Tibial nerve (tissue), 4 donors: ENCODE measurements at places on chromosomes 4 and X. TPM values are rescaled to one million over a fixed set of nuclear protein-coding genes. Genes with fewer than 3 reads are reported as not detected.

DNA sequence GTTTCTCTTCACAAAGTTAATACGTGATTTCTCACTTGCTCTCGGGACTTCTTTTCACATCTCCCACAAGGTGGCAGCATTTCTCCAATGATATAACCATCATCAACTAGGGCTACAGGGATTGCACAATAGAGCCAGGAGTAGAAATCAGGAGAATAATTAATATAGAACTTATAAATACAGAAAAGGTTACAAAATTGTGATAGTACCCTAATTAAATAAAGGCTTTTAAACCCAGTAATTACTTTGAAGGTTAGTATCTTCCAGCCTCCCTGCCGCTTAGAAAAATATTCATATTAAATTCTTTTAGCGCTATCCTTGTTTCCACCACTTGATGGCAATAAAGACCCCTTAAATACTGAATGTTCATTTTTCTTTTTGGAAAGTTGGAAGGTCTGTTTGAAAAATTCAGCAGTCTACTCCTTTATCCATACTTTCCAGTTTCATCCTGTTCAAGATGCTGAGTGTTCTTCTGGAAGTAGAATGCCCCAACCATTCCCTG lies 65.8 kb downstream of the RASGEF1B start:
- no peaks in the 10 kb centered on the region for H3K27me3 ChIP-seq
- H3K4me1 ChIP-seq = no peaks in the 10 kb centered on the region
- no peak for DNase-seq

DNA sequence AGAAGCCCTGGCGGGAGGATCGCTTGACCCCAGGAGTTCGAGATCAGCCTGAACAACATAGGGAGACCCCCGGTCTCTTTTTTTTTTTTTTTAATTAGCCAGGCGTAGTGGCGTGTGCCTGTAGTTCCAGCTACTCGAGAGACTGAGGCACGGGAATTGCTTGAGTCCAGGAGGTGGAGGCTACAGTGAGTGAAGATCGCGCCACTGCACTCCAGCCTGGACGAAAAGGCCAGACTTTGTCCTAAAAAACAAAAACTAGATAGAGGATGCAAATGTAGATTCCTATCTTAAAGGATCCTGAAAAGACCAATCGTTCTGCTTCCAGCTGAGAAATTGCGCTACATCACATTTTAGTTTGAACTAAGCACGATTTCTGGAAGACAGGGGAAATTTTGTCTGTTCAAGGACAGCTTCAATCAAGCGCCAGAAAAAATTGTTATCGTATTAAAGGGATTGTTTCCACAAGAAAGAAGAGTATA lies 627 bp upstream of the HSD17B11 start:
- no peaks in the 10 kb centered on the region for H3K36me3 ChIP-seq
- no peak for DNase-seq
- H3K27ac ChIP-seq = peak overlapping the region; percentile 92

DNA sequence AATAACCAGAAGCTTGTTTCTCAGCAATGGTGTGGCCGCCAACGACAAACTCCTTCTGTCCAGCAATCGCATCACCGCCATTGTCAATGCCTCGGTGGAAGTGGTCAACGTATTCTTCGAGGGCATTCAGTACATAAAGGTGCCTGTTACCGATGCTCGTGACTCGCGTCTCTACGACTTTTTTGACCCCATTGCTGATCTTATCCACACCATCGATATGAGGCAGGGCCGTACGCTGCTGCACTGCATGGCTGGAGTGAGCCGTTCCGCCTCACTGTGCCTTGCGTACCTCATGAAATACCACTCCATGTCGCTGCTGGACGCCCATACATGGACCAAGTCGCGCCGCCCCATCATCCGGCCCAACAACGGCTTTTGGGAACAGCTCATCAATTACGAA lies 383 bp downstream of the DUSP21 start:
- no peak overlapping the region for H3K27ac ChIP-seq
- no peaks in the 10 kb centered on the region for H3K36me3 ChIP-seq
- H3K4me3 ChIP-seq = no peak overlapping the region
- DNase-seq = no peak
- H3K4me1 ChIP-seq = no peaks in the 10 kb centered on the region
- H3K27me3 ChIP-seq = no peaks in the 10 kb centered on the region

DNA sequence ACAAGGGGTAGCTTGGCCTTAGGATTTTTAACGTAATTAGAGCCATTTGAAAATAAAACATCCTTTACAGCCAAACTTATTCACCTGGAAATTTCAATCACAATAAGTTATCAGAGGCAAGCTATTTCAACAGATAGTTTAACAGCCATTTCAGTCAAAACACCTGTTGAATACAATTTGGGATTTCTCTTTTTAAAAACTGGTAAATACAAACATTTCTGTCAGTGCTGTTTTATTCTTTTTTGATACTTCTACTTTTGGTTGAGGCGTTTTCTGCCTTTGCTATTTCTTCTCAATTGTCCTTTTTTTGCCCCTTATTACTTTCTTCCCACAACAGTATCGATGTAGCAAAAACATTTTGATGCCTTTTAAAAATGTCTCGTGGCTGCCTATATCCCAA lies 2.1 kb upstream of the DACH2 start:
- no peaks in the 10 kb centered on the region for H3K36me3 ChIP-seq
- peaks cover 20% of the 10 kb centered on the region for H3K27me3 ChIP-seq
- DNase-seq = no peak
- no peak overlapping the region for H3K27ac ChIP-seq
- H3K4me3 ChIP-seq = no peak overlapping the region

DNA sequence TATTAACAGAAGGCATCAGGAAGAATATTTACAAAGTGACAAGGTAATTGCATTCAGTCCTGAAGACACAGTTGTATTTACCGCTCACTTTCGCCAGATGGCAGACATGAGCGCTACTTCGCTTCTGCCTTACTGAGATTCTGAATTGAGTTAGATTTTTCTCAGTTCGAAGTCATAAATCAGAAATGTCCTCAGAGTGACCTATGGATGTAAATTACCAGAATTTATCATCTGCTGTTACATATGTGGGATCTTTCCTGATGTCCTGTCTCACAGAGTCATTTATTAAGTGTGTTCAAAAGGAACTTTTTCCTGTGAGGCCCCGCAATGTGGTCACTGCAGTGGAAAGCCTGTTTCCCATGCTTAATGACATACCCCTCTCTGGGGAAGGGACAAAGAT lies 97.3 kb upstream of the DCLK2 start:
- H3K4me3 ChIP-seq = no peak overlapping the region
- no peaks in the 10 kb centered on the region for H3K36me3 ChIP-seq
- H3K4me1 ChIP-seq = no peaks in the 10 kb centered on the region
- H3K27ac ChIP-seq = no peak overlapping the region

INTS6L gene
- total RNA-seq = 12.9 TPM

ZNF674 gene
- 3.1 TPM for total RNA-seq

HMX1 gene
- not detected for total RNA-seq
